ENCODE measurements at places on chromosomes 12 and 14. TPM values are rescaled to one million over a fixed set of nuclear protein-coding genes. Genes with fewer than 3 reads are reported as not detected.

LIN7A gene
- total RNA-seq = not detected

HECTD4 gene
- 37.5 TPM for total RNA-seq

CD163L1 gene
- not detected for total RNA-seq

PUS7L gene
- total RNA-seq = 18.8 TPM

FAM90A1 gene
- total RNA-seq = 0.20 TPM

GPR137C gene
- total RNA-seq = 0.88 TPM

SSTR1 gene
- total RNA-seq = not detected

RTRAF gene
- 175 TPM for total RNA-seq

DNA sequence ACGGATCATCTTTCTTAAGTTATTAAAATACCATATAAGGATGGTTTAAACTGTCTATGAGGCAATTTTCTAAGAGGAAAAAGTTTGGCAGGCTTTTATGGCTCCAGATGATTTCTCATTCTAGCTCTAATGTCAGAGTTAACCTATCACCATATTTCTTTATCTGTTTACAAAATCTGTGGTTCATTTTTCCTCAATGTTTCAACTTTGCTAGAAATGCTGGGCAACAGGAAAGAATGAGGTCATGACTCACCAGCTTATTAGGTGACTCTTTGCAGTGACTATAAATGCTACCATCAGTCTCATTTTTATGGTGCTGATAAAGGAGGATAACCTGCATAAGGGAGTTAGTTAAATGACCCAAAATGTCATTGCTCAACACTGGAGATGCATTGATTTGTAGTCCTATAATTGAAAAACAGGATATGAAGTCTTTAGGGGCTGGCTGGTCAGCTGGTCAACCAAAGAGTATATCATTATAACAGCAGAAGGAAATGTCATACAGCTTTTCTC is 45.3 kb upstream of the RAP1B start:
- no peak for DNase-seq

DNA sequence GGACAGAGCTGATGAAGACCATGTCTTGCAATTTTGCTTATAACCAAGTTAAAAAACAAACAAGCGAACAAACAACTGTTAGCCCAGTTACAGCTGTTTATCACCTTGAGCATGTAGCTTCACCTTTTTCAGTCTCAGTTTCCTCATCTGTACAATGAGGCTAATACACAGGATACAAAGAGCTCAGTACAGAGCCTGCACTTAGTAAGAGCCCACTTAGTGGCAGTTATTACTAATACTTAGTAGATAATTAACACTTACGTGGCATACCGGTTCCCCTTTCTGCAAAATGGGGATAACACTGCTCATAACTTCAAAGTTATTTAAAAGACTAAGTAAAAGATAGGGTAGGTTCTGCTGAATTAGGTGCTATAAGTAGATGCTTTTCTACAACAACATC is 228.0 kb downstream of the MON2 start:
- no peak for DNase-seq

DNA sequence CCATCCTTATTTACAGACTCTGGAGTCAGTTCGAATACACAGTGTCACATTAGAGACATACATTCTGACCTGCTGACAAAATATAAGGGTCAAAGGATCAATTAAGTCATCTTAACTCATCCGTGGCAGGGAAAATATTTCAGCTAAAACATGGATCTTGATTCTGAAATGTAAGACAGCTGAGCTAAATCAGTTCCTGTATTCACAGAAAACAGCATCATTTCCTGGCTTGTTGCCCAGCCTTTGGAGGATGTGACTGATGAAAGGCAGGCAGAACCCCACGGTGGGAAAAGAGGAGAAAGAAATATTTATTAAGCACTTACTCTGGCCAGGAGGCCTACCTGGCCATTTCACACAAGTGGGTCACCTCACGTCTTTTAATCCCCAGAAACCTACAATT is 101.9 kb downstream of the GAS2L3 start:
- DNase-seq = no peak

DNA sequence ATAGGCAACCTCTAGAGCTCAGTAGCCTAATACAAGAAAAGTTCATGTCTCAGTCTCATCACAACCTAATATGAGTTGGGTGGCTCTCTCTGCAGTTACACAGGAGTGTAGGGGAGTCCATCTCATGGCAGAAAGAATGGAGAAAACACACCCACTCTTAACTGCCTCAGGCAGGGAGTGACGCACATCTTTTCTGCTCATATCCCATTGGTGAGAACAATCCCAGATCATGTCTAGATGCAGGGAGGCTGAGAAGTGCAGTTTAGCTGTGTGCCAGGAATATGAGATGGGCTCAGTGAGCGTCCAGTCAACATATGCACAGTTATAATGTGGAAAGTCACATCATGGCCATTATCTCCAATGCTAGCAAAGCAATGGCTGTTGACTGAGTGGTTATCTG is 59.3 kb upstream of the KCNA5 start:
- no peak for DNase-seq

DNA sequence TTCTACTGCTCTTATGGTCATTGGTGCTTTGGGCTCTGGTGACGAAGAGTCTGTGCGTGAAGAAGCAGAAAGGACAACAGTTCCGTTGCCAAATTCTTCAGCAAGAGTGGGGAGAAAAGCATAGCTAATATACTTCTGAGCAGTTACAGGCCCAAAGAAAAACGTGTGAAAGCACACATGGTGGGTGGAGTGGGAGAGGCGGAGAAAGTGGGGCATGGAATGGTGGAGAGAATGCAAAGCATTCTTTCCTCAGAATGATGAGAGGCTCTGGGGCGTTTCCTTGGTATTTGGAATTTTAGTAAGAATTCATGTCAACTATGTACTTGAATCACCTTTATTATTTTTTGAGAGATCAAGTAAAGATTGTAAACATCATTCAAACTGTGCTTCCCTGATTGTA is 396.1 kb downstream of the NAV3 start:
- DNase-seq = no peak

GRCh38 chr12:45880533-45880932 is 109.8 kb downstream of the SCAF11 start:
- DNase-seq = no peak

DNA sequence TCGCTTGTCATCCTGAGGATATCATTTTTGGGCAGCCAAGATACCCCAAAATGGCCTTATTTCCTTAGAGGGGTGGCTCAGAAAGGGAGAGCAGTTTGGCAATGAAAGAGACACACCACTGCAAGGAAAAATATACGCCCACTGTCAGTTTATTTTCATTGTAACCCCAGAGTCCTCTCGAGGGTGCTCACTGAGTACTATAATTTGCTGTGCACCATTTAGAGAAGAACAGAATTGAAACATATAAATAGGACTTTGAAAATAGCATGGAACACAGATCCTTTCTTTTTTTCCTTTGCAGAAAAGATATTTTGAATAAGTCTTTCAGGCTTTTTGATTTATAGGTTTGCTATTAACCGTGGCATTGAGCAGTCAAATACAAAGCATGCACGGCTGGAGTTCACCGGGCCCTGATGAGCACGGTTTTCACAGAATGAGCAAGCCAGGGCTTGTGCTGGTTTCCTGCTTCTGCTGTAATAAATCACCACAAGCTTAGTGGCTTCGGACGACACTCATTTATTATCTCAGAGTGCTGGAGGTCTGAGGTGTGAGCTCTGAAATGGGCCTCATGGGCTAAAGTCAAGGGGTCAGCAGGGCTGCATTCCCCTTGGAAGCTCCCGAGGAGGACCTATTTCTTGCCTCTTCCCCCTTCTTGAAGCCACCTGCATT is 152.3 kb downstream of the ZNF664 start:
- peak; percentile 19 for DNase-seq

- DNase-seq = no peak
Observed at GRCh38 chr12:93751864-93752610, 74.9 kb downstream of the CRADD start.

DNA sequence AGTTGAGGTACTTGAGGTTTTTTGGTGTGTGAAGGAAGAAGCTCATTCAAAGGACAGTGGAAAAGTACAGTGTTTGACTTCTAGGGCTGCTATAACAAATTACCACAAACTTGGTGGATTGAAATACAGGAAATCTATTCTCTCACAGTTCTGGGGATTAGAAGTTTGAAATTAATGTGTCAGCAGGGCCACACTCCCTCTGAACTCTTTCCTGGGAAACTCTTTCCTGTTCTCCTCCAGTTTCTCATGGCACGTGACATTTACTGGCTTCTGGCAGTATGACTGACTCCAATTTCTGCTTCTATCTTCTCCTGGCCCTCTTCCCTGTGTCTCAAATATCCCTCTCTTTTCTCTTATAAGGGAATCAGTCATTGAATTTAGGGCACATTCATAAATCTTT is 160.2 kb downstream of the CCDC91 start:
- no peak for DNase-seq

DNA sequence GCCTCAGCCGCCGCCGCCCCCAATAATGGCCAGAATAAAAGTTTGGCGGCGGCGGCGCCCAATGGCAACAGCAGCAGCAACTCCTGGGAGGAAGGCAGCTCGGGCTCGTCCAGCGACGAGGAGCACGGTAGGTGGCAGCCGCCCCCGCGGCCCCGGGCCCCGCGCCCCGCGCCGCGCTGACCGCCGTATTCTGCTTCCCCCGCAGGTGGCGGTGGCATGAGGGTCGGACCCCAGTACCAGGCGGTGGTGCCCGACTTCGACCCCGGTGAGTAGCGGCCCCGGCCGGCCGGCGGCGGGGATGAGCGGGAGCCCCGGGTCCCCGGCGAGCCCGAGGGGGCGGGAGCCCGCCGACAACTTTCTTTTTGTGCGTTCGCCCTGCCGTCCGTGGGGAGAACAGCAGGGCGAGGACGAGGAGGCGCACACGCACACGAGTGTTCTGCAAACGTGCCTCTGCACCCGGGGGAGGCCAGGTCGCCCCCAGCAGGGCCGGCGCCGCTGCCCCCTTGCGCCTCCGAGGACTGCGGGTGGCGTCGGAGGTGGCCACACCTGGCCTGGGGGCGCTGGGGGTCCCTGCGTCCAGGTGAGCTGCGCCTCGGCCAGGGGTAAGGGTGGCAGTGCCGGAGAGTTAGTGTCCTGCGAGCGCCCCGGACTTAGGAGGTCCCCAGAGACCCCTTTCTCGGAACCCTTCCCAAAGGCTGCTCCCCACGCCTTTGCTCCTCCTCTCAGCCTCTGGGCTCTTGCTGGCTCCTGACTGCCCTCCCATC is 794 bp downstream of the RCOR1 start:
- peak; percentile 67 for DNase-seq

- DNase-seq = no peak
Observed at GRCh38 chr12:54689984-54690383, 41.8 kb upstream of the DCD start.

DNA sequence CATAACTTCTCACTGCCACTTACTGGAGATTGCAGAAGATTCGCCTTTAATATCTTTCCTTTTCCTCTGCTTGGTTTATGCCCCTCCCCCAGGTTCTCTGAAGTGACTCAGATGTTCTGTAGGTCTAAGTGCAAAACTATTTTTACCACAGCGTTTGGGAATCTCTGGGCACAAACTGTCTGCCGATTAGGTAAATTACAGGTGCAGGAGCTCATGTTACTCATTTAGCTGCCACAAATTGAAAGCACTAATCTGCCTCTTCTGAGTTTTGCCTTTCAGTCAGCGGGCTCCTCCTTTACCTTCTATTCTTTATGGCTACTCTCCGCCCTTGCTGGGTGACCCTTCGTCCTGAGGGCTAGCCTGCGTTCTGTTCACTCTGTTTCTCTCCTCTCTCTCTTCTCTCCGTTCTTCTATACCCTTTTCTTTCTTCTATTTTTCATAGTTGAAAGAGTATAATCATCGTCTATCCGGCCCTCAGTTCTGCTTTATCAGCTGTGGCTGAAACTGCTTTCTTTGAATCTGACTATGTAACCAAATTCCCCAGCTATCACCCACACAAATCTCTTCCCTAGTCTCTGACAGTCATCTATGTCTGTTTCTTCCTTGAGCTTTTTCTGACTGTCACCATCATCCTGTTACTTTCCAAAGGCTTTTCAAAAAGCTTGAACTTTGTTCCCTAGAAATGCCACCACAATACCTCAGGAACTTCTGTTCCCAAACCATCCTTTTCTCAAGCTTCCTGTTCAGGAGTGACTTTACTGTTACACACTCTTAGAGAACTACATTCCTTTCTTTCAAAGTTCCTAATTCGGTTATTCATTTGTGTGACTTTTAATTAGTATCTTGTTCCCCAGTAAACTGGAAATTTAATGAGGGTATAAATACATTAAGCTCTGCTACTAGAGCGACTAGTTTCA is 4.3 kb upstream of the MYF6 start:
- no peak for DNase-seq

DNA sequence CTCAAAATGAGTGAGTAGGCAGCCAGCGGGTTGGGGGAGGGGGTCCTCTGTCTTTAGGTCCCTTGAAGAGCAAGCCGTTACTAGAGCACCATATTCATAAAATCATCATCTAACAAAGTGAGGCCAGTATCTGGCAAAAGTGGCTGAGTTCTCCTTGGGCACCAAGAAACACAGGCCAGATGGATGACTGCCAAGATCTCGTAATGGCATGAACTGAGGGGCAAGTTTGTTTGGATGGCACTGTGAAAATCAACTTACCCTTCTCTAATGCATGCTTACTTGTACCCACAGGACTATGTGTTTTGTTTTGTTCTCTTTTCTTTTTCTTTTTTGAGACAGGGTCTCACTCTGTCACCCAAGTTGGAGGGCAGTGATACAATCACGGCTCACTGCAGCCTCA is 41.6 kb downstream of the GNPTAB start:
- DNase-seq = no peak

DNA sequence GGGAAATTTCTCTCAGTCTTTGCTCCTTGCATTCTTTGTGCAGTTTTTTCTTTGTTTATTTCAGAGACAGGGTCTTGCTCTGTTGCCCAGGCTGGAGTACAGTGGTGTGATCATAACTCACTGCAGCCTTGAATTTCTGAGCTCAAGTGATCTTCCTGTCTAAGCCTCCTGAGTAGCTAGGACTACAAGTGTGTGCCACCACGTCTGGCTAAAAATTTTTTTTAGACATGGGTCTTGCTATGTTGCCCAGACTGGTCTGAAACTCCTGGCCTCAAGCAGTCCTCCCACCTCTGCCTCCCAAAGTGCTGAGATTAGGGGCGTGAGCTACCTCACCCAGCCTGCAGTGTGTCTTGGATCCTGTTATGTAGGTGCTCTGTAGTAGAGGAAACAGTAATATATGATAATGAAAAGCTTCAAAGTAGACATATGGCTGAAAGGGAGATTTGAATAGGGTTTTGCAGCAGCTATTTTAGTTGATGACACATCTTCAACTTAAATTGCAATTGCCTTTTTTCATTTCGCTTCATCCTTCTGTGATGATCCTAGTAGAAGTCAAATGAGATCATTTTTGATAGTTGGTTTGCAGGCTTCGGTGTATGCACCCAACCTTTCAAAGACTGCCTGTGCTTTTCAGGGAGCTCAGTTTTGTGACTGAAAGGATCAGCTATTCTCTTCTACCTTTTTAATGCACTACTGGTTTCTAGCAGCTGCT is 75.4 kb downstream of the FUT8 start:
- DNase-seq = no peak

- no peak for DNase-seq
Observed at GRCh38 chr12:123591702-123592481, 7.5 kb downstream of the TMED2 start.

GRCh38 chr12:117643971-117644370 is 282.5 kb upstream of the NOS1 start:
- no peak for DNase-seq

- no peak for DNase-seq
Observed at GRCh38 chr14:22479776-22480464, 109.1 kb downstream of the DAD1 start.

All from activated CD4-positive, alpha-beta memory T cell treated with anti-CD3 and anti-CD28 coated beads, Interleukin-2, amount 10 ng/mL, durations not matched to agents 7 days and 5 days (primary cell).